Body of pancreas (tissue), 4 donors: ENCODE measurements at places on chromosomes 11 and 22. TPM values are rescaled to one million over a fixed set of nuclear protein-coding genes. Genes with fewer than 3 reads are reported as not detected.

DNA sequence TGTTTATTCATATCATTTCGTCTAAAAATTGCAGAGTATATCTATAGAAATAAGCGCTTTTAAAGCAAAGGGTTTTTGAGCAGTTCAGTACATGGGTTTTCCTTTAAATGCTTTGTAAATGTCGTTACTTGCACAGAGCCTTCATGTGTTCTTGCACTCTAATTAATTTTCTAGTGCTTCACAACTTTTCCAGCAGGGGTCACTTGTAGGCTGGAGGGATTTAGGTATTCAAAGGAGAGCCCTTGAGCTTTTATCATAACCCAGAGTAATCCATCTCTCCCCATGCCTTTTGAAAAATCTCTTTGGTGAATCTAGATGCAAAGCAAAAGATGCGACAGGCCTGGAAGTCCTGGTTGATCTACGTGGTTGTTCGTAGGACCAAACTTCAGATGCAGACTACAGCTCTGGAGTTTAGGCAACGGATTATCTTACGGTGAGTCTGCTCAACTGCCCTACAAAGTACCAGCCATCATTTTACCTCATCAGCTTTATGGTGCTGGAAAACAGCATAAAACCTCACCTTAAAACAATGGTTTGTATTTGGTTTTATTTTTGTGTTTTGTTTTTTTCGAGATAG is 60.4 kb downstream of the SFI1 start:
- no peak overlapping the region for H3K4me3 ChIP-seq
- DNase-seq: no peak
- H3K4me1 ChIP-seq: peaks cover 8% of the 10 kb centered on the region
- H3K27ac ChIP-seq: no peak overlapping the region

The ARFIP2 gene
- total RNA-seq: 47.2 TPM

- H3K27me3 ChIP-seq: peaks cover 4% of the 10 kb centered on the region
- DNase-seq: no peak
- H3K4me1 ChIP-seq: no peaks in the 10 kb centered on the region
- H3K27ac ChIP-seq: no peak overlapping the region
- H3K4me3 ChIP-seq: no peak overlapping the region
- H3K36me3 ChIP-seq: no peaks in the 10 kb centered on the region
Observed at GRCh38 chr11:109884501-109884900, 208.7 kb upstream of the ZC3H12C start.

DNA sequence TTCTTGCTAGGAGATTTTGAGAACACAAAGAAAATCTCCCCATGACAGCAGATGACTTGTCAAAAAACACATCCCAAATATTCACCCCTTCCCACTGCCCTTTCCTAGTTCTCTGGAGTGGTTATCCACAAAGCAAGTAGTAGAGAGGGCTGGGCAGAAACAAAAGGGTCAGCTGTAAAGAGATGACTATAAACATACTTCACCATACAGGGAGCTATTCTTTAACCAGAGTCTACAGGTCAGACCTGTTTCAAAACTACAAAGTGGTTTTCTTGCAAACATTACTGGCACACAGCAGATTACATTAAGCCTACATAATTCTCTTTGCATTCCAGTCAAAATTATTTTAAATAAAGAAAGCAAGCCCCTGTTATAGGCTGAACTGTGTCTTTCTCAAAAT is 47.7 kb upstream of the NFRKB start:
- no peak for DNase-seq
- H3K36me3 ChIP-seq: no peaks in the 10 kb centered on the region
- H3K4me1 ChIP-seq: no peaks in the 10 kb centered on the region

The HBE1 gene
- total RNA-seq: not detected

DNA sequence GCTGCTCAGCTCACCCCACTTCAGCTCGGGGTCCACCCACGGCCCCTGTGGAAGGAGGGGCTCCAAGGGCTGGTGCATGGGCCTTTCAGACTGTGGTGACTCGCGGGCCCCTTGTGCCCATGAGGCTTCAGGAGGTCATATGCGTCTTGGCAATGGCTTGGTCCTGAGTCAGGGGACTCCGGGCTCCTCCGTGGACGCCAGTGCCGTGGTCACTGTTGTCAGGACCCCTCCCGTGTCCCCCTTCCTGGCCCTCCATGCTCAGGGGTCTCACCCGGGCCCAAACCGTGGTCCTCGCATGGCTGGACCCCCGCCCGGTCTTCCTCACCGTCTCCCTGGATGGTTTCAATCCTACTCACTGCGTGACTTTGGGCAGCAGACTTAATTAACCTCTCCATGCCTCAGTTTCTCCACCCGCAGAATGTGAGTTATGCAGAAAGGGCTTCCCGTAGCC is 436.4 kb downstream of the TBC1D22A start:
- no peaks in the 10 kb centered on the region for H3K36me3 ChIP-seq
- no peak overlapping the region for H3K27ac ChIP-seq
- DNase-seq: no peak
- no peaks in the 10 kb centered on the region for H3K27me3 ChIP-seq
- H3K4me3 ChIP-seq: no peak overlapping the region
- peaks cover 28% of the 10 kb centered on the region for H3K4me1 ChIP-seq

DNA sequence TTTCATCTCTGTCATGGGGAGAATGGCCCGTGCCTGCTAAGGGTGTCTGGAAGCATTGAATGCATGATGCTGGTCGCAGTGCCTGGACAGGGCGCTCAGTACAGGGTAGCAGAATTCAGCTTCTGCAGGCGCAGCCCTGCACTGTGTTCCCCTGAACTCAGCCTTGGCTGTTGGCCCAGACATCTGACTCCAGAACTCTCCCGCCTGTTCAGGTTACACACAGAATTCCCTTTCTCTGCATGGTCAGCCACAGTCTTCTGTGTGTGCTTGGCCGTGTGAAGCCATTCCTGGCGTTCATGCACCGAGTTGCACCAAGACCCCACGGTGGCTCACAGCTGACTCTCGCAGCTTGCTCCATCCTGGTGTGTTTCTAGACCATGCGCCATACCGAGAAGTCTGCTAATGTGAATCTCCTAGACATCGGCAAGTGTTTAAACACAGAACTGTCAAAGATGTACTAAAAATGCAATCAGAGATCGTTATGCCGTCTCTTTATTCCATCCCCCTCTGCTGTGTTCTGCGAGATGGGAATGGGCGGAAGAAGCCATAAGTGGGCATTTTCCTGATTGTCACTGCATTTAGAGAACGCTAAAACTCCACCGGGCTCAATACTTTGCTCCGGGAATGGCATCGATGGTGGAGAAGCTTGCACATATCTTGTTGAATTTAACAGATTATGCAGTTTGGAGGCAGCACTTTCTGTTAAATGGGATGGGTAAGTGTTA is 55.6 kb downstream of the MPPED1 start:
- no peaks in the 10 kb centered on the region for H3K27me3 ChIP-seq
- no peaks in the 10 kb centered on the region for H3K36me3 ChIP-seq
- no peak for DNase-seq

DNA sequence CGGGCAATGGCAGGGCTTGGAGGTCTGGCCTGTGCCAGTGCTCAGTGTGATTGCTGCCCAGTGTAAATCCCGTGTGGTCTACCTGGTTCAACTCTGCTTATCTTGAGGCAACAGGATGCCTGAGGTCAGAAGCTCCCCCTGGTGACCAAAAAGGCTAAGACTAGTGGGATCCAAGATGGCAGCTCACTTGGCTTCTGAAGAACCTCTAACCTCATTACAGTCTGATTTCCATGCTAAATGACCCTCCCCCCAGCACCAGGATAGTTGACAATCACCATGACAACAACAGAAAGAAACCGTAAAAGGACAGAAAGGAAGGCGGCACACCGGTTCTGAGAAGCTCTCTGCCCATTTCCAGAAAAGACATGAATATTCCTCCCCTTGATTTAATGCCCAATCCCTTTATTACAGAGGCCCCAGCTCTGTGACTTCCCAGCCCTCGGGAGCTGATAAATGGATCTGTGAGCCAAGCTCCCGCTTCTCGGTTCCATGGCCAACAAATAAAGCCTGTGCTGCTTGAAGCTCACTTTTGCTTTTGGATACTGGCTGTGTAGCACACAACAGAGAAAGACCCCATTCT is 398.4 kb downstream of the CTTN start:
- H3K4me1 ChIP-seq: no peaks in the 10 kb centered on the region
- no peaks in the 10 kb centered on the region for H3K27me3 ChIP-seq
- DNase-seq: no peak
- no peak overlapping the region for H3K4me3 ChIP-seq

- H3K27ac ChIP-seq: peak overlapping the region; percentile 23
- no peaks in the 10 kb centered on the region for H3K27me3 ChIP-seq
- no peaks in the 10 kb centered on the region for H3K36me3 ChIP-seq
- peaks cover 18% of the 10 kb centered on the region for H3K4me1 ChIP-seq
- H3K4me3 ChIP-seq: no peak overlapping the region
Observed at GRCh38 chr22:39360674-39361413, 11.1 kb downstream of the SYNGR1 start.

The TRIM49B gene
- total RNA-seq: not detected

DNA sequence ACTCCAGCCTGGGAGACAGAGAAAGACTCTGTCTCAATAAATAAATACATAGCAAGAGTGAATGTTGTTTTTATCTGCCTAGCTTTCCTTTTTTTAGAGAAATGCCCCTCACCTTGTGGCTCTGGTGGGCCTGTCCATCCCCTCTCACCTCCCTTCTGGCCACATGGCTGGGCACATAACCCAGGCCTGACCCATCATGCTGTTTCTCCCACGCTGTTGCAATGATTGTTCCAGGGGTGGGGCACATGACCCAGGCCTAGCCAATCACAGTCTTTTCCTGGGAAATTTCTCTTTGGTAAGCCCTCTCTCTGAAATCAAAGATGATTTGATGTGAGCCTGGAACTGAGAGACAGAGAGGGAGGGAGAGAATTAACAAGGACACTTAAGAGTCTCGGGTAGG is 5.5 kb upstream of the CYTH4 start:
- no peak for DNase-seq
- H3K36me3 ChIP-seq: no peaks in the 10 kb centered on the region
- H3K27me3 ChIP-seq: no peaks in the 10 kb centered on the region
- H3K4me1 ChIP-seq: no peaks in the 10 kb centered on the region
- no peak overlapping the region for H3K4me3 ChIP-seq
- H3K27ac ChIP-seq: no peak overlapping the region
